ENCODE measurements at places on chromosomes 1 and 21. TPM values are rescaled to one million over a fixed set of nuclear protein-coding genes. Genes with fewer than 3 reads are reported as not detected.

RAB25 gene
- total RNA-seq = not detected

RNU1-3 gene
- under 0.01 TPM for total RNA-seq

AQP10 gene
- total RNA-seq = not detected

RSPH1 gene
- 0.08 TPM for total RNA-seq

THRAP3 gene
- total RNA-seq = 61.2 TPM

PCAT6 gene
- not detected for total RNA-seq

GPR61 gene
- total RNA-seq = not detected

GPA33 gene
- total RNA-seq = not detected

LRRC53 gene
- total RNA-seq = not detected

STUM gene
- total RNA-seq = not detected

PGLYRP4 gene
- total RNA-seq = not detected

KCNA3 gene
- not detected for total RNA-seq
